ENCODE measurements at places on chromosomes 1 and 21.

- no peak for DNase-seq
Observed at GRCh38 chr1:181090641-181091126, 2.2 kb downstream of the IER5 start.

DNA sequence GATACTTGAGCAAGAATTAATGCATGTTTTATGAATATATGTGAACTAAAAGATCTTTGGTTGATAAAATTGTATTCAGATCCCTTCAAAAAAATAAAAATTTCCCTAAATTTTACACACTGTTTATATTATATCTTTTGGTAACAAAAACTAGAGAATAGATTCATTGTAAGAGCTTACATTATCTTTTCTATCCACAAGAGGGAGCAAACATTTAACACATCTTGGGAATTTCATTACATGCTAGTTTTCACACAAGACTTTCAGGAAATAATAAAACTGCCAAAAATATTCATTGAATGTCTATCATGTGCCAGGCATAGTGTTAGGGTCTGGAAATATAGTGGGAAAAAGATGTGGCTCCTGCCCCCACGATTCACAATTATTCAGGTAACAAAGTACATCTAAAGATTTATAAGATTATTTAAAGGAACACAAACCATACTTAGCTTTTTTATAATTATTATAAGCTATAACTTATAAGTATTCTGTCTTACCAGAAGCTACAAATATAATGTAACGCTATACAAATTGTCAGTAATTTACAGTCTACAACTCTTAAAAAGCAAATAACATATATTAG lies 30.6 kb downstream of the FAF1 start:
- no peak for DNase-seq

DNA sequence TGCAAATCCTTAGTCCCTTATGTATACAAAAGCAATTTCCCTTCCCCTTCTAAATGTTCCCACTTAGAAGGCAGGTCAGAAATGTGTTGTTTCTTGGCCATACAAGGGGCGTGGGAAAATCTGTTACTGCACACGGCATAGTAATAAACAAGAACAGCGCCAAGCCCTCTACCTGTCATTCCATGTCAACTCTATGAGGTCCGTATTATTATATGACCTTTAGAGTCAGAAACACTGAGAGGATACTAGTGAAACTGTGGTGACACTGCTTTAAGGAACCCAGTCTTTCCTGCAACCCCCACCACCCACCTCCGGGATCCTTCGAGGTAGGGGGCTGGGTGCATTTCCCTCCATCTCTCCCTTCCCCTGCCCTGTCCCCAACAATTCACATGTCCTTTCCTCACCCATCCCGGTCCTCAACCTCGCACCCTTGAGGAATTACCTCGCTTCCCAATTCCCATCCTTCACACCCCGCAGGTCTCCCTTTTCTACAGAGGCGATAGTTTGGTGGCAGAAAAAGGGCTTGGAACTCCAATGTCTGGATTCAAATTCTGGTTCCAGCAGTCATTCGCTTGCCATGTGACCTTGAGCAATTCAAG lies 647 bp downstream of the SDHB start:
- no peak for DNase-seq

GRCh38 chr1:59978511-59978910 lies 51.9 kb upstream of the CYP2J2 start:
- no peak for DNase-seq

GRCh38 chr1:158098256-158098655 lies 82.4 kb upstream of the CD1D start:
- DNase-seq = no peak

DNA sequence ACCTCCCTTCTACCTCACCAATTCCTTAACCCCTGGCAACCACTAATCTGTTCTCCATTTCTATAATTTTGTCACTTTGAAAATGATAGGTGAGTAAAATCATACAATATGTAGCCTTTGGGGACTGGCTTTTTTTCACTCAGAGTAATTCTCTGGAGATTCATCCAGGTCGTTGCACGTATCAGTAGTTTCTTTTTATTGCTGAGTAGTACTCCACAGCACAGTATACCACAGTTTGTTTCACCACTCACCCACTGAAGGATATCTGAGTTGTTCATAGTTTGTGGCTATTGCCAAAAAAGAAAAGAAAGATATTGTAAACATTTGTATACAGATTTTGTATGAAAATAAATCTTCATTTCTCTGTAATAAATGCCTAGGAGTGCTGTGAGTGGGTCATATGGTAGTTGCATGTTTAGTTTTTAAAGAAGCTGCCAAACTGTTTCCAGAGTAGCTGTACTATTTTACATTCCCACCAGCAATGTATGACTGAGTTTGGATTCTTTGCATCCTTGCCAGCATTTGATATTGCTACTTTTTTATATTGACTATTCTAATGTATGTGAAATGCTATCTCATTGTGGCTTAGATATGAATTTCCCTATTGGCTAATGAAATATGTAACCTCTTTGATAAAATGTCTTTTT lies 3.7 kb downstream of the CHD1L start:
- DNase-seq = no peak

DNA sequence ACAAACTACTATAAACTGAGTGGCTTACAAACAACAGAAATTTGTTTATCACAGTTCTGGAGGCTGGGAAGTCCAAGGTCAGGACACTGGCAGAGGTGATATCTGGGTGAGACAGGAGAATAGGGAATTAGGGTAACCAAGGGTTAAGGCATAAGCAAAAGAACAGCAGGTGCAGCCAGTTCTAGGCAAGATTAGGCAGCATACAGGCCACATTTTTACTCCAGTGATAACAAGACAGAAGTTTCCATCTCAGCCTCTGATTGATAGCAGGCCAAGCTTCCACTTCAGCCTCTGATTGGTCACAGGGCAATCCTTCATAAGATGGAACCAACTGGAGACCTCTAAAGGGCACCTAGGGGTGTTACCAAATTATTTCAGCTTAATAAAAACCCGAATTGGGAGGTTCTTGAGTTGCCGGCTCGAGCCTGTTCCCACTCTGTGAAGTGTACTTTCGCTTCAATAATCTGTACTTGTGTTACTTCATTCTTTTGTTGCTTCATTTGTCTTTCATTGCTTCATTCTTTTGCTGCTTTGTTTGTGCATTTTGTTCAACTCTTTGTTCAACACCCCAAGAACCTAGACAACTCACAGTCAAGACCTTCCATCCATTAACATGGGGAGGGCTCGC lies 185.6 kb downstream of the TOMM20 start:
- DNase-seq = no peak

DNA sequence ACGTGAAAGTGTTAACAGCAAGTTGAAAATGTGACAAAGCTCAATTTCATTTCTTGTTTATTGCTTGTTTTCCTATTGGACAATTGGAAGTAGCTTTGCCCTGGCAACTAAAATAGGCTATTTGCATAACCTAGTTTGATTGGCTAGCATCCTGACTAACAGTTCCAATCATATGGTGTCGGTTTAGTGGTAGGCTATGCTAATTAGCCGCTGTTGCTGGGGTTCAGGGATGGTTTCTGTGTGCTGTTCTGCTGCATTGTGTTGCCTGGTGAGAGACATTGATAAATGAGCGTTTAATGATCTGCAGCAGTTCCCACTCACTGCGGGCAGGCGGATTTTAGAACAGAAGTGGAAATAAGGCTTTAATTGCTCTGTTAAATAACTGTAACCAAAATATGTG lies 68.5 kb downstream of the DYRK1A start:
- DNase-seq = peak; percentile 98

- DNase-seq = no peak
Observed at GRCh38 chr1:227465256-227465655, 98.1 kb upstream of the ZNF678 start.

GRCh38 chr1:53715478-53715877 lies 23.5 kb downstream of the GLIS1 start:
- no peak for DNase-seq

DNA sequence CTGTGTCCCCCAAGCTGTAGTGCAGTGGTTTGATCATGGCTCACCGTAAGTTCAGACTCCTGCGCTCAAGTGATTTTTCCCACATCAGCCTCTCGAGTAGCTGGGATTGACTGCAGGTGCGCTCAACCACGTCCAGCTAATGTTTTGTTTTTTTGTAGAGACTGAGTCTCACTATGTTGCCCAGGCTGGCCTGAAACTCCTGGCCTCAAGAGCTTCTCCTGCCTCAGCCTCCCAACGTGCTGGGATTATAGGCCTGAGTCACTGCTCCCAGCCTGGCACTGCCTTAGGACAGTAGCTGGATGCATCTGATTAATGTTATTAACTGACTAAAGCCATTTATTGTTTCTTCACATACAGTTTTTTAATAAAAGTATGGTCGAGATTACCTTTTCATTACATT lies 40.2 kb downstream of the RNF11 start:
- DNase-seq = no peak
